ENCODE measurements at places on chromosomes 1 and 21. TPM values are rescaled to one million over a fixed set of nuclear protein-coding genes. Genes with fewer than 3 reads are reported as not detected.

Gene FAM43B
- 0.90 TPM for total RNA-seq

Gene SYT11
- total RNA-seq, result 19.5 TPM

Gene NEK2
- not detected for total RNA-seq

Gene F13B
- not detected for total RNA-seq

Gene CYB5RL
- total RNA-seq, result 15.4 TPM

GRCh38 chr1:91637539-91637994, 136.9 kb downstream of the CDC7 start:
- no peak for DNase-seq

Data from fibroblast of the aortic adventitia (primary cell).